ENCODE measurements at places on chromosomes 16 and 17.

DNA sequence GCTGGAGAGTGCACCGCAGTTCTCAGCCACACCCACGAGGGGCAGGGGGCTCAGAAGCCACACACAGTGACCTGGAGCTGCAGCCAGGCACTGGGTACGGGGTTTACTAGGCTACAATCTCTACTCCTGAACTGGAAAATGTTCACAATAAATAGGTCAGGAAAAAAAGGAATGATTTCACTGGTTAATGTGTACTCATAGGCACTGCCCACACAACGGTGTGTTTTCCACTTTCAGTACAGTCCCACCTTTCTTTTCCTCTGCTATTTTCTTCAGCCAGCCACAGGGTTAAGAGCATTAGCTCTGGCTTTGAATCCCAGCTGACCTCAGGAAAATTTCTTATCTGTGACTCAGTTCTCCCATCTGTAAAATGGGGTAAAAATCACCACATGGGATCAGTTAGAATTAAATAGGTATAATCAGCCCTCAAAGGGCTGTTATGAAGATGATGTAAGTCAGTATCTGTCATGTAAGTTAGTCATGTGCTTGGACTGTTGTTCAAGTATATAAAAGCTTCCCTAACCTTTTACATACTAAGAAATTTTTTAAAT is 35.7 kb downstream of the ZCCHC14 start:
- peak; percentile 74 for DNase-seq

GRCh38 chr16:68936736-68937631 is 93.7 kb downstream of the TANGO6 start:
- no peak for DNase-seq

GRCh38 chr17:74078363-74078941 is 125.0 kb upstream of the RPL38 start:
- no peak for DNase-seq

GRCh38 chr17:33574942-33575445 is 281.9 kb upstream of the ASIC2 start:
- no peak for DNase-seq

DNA sequence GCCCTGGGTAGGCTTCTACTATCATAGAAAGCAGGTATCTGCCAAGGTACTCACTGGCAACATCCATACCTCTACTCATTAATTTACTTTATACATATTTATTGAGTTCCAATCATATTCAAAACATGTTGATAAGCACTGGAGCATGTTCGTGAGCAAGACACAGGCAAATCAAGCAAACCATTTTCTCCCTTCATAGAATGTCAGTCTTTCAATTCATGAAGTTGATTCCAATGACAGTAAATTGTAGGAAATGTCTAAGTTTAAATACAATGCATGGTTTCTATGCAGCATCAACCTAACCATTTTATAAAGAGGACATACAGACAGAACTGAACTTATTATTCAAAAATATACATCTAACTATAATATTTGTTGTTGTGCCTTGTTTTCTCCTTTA is 978.6 kb downstream of the CDH8 start:
- DNase-seq, result no peak

DNA sequence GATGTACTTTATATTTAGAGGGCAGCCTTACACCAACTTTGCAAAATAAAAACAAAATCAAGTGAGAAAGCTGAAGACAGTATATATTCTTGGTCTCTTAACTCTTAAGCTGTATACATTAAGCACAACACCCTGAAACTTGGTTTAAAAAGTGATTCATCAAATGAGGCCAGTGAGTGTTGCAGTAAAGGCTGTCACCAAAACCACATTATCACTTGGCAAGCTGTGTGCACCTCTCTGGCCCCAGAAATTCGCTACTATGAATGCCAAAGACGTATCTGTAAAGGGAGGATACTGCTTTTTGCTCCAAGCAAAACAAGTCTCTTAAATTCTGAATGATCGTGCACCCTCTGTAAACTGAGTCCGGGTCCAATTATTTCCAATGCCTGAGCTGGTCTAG is 163.9 kb downstream of the ZFHX3 start:
- DNase-seq, result no peak

Measured in PC-9 (cell line).